ENCODE measurements at places on chromosomes 5 and 9. TPM values are rescaled to one million over a fixed set of nuclear protein-coding genes. Genes with fewer than 3 reads are reported as not detected.

Gene RELL2
- 2.1 TPM for total RNA-seq

Gene PPP3R2
- not detected for total RNA-seq

Gene SAP30L
- 22.6 TPM for total RNA-seq

Gene ADAMTS2
- 68.5 TPM for total RNA-seq

Gene GRM6
- not detected for total RNA-seq

Gene PAEP
- total RNA-seq: not detected

Gene IRX2
- not detected for total RNA-seq

Gene PKD2L2
- not detected for total RNA-seq

Gene PCDHGC4
- total RNA-seq: 1.7 TPM

Gene SLC6A19
- total RNA-seq: not detected

Gene LHX2
- not detected for total RNA-seq

Gene INSL4
- total RNA-seq: not detected

Gene GARIN3
- total RNA-seq: not detected

Gene SH3RF2
- 0.28 TPM for total RNA-seq

Gene RRAGA
- 49.5 TPM for total RNA-seq

Gene KCNIP1
- total RNA-seq: not detected

Gene GLRA1
- total RNA-seq: not detected

Gene TSSK1B
- total RNA-seq: 0.09 TPM

Gene SPINK7
- total RNA-seq: not detected

Gene FBP2
- total RNA-seq: not detected

Gene CDKN2A
- 9.5 TPM for total RNA-seq

Gene SLC4A9
- total RNA-seq: not detected

Gene FNIP1
- total RNA-seq: 43.1 TPM

Gene SPINK6
- 15.6 TPM for total RNA-seq

Gene PROB1
- total RNA-seq: 1.0 TPM

Gene BRD8
- 28.0 TPM for total RNA-seq

Gene CATSPER3
- 0.14 TPM for total RNA-seq

Gene DMRTA1
- 0.28 TPM for total RNA-seq

Gene FYB1
- not detected for total RNA-seq

Gene COL15A1
- total RNA-seq: 164 TPM

Gene DCAF12
- 9.3 TPM for total RNA-seq

Gene KIF24
- 0.55 TPM for total RNA-seq

Gene PTBP3
- 13.0 TPM for total RNA-seq

Gene NCS1
- total RNA-seq: 60.0 TPM
